Fibroblast of lung (primary cell): ENCODE measurements at places on chromosomes 13 and 19.

DNA sequence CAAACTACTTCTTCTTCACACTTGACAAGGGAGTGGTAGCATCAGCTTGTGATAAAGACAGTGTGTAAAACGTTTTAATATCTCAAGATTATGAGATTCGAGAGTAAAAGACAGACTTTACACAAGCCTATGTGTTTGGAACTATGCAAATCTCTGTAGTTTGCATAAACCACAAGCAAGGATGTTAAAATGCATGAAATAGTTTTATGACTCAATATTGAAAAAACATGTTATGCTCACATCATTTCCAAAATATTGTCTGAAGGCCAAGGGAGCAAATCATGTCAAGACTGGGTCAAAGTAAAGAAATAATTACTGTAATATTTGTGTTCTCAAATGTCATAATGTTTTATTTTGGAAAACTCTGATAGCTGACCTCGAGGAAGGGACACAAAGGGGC, 316.8 kb upstream of the KLF12 start:
- H3K27ac ChIP-seq = no peak overlapping the region
- peaks cover 5% of the 10 kb centered on the region for H3K4me1 ChIP-seq
- H3K36me3 ChIP-seq = no peaks in the 10 kb centered on the region
- peak; percentile 32 for DNase-seq
- no peak overlapping the region for H3K4me3 ChIP-seq

GRCh38 chr13:36431204-36432105, 840 bp upstream of the CCNA1 start:
- H3K4me1 ChIP-seq = peaks cover 3% of the 10 kb centered on the region
- H3K27ac ChIP-seq = no peak overlapping the region
- no peaks in the 10 kb centered on the region for H3K36me3 ChIP-seq

GRCh38 chr19:51111606-51112005, 3.4 kb upstream of the CTU1 start:
- no peak overlapping the region for H3K4me3 ChIP-seq
- no peaks in the 10 kb centered on the region for H3K4me1 ChIP-seq
- H3K27ac ChIP-seq = no peak overlapping the region
- H3K36me3 ChIP-seq = no peaks in the 10 kb centered on the region
- DNase-seq = no peak

GRCh38 chr19:55451163-55451964, 8.3 kb upstream of the SHISA7 start:
- H3K27ac ChIP-seq = no peak overlapping the region
- no peak for DNase-seq
- peaks cover 18% of the 10 kb centered on the region for H3K27me3 ChIP-seq

- H3K4me3 ChIP-seq = no peak overlapping the region
- H3K4me1 ChIP-seq = no peaks in the 10 kb centered on the region
- H3K36me3 ChIP-seq = no peaks in the 10 kb centered on the region
- DNase-seq = no peak
Measured at GRCh38 chr19:28542394-28543243, 670.3 kb downstream of the UQCRFS1 start.

DNA sequence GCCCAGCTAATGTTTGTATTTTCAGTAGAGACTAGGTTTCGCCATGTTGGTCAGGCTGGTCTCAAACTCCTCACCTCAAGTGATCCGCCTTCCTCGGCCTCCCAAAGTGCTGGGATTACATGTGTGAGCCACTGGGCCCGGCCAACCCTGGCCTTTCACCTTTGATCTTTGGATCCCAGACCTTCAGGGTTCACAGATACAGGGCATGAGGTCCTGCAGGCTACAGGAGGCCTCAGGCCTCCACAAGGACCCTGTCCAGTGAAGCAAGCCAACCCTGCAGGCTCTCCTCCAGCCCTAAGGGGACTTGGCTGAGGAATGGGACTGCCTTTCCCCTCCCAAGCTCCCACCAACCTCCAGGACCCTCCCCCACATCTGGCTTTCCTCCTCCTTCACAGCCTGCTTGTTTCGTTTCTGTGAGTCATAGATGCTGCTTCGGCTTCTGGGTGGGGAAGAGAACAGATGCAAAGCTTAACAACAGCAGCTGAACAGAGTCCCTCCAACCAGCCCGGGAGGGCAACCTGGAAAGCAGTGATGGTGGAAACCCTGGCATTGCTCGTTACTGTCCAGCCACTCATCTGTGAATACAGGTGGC, 11.8 kb downstream of the ARHGEF18 start:
- H3K36me3 ChIP-seq = no peaks in the 10 kb centered on the region
- DNase-seq = peak; percentile 14
- no peak overlapping the region for H3K27ac ChIP-seq
- H3K27me3 ChIP-seq = peaks cover 2% of the 10 kb centered on the region
- H3K4me3 ChIP-seq = no peak overlapping the region
- no peaks in the 10 kb centered on the region for H3K4me1 ChIP-seq

GRCh38 chr13:21673789-21674489, 3.1 kb downstream of the FGF9 start:
- no peaks in the 10 kb centered on the region for H3K4me1 ChIP-seq
- peak overlapping the region; percentile 46 for H3K4me3 ChIP-seq
- no peak overlapping the region for H3K27ac ChIP-seq
- DNase-seq = peak; percentile 41
- H3K27me3 ChIP-seq = peaks cover 45% of the 10 kb centered on the region

GRCh38 chr19:52336117-52336790, at the start of gene ZNF610:
Gene ZNF610, plus strand, starts transcription at chr19:52336243. Its CDS starts 12,930 bp downstream, at chr19:52349173.
- peak; percentile 83 for DNase-seq
- H3K4me3 ChIP-seq = peak within 1 kb of the TSS; percentile 91
- H3K36me3 ChIP-seq = no peaks in the 10 kb centered on the region
- peak within 1 kb of the TSS; percentile 89 for H3K27ac ChIP-seq

DNA sequence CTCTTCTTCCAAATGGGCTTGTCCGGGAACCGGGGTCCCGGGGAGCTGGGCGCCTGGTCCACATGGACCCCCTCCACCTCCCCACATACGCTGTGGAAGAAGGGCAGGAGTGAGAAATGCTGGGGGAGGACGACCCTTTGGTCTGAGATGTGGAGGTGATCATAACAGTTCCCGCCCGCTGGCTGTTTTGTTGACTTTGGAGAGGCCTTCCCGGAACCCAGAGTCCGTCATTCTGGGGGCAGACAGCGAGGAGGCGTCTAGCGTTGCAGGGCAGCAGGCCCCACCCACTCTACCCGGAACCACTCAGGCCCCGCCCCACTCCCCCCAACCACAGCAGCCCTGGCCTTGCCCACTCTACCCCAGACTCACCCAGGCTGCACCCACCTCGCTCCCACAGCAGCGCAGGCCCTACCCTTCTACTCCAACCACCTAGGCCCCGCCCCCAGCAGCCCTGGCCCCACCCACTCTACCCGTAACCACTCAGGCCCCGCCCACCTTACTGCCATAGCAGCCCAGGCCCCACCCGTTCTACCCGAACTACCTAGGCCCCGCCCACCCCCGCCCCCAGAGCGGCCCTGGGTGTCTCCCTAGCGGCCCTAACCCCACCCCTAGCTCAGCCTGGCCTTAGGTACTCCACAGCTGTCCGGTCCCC, 7.1 kb downstream of the GPR108 start:
- no peak for DNase-seq
- peaks cover 3% of the 10 kb centered on the region for H3K36me3 ChIP-seq
- no peaks in the 10 kb centered on the region for H3K27me3 ChIP-seq
- H3K27ac ChIP-seq = no peak overlapping the region
- no peaks in the 10 kb centered on the region for H3K4me1 ChIP-seq

DNA sequence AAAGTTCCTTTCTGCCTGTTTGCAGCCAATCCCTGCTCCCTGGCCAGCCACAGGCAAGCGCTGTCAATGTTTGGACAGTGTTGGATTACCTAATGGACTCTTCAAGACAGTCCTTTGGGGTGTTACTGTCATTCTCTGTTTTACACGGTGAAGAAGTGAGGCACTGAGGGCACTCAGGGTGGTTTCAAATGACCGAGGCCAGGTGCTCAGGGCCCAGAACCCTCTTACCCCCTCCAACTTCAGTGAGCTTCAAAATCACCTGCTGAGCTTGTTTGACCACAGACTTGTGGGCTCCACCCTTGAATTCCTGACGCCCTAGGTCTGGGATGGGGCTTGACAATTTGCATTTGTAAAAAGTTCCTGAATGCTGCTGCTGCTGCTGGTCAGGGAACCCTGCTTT, 97.9 kb downstream of the GGACT start:
- no peaks in the 10 kb centered on the region for H3K4me1 ChIP-seq
- H3K27ac ChIP-seq = no peak overlapping the region
- DNase-seq = no peak
- H3K4me3 ChIP-seq = no peak overlapping the region
- no peaks in the 10 kb centered on the region for H3K27me3 ChIP-seq
- H3K36me3 ChIP-seq = no peaks in the 10 kb centered on the region

- H3K27ac ChIP-seq = no peak overlapping the region
- no peak for DNase-seq
- H3K4me3 ChIP-seq = no peak overlapping the region
- H3K27me3 ChIP-seq = no peaks in the 10 kb centered on the region
- no peaks in the 10 kb centered on the region for H3K36me3 ChIP-seq
Measured at GRCh38 chr13:97100821-97101220, 106.5 kb upstream of the OXGR1 start.

GRCh38 chr13:22454586-22454985, 726.2 kb upstream of the SGCG start:
- no peak overlapping the region for H3K4me3 ChIP-seq
- peak; percentile 46 for DNase-seq
- H3K4me1 ChIP-seq = no peaks in the 10 kb centered on the region
- no peaks in the 10 kb centered on the region for H3K36me3 ChIP-seq
- no peaks in the 10 kb centered on the region for H3K27me3 ChIP-seq

GRCh38 chr13:99218126-99218525, 17.5 kb downstream of the UBAC2 start:
- H3K4me1 ChIP-seq = no peaks in the 10 kb centered on the region
- no peak overlapping the region for H3K4me3 ChIP-seq
- H3K27ac ChIP-seq = no peak overlapping the region
- no peaks in the 10 kb centered on the region for H3K27me3 ChIP-seq
- no peaks in the 10 kb centered on the region for H3K36me3 ChIP-seq

DNA sequence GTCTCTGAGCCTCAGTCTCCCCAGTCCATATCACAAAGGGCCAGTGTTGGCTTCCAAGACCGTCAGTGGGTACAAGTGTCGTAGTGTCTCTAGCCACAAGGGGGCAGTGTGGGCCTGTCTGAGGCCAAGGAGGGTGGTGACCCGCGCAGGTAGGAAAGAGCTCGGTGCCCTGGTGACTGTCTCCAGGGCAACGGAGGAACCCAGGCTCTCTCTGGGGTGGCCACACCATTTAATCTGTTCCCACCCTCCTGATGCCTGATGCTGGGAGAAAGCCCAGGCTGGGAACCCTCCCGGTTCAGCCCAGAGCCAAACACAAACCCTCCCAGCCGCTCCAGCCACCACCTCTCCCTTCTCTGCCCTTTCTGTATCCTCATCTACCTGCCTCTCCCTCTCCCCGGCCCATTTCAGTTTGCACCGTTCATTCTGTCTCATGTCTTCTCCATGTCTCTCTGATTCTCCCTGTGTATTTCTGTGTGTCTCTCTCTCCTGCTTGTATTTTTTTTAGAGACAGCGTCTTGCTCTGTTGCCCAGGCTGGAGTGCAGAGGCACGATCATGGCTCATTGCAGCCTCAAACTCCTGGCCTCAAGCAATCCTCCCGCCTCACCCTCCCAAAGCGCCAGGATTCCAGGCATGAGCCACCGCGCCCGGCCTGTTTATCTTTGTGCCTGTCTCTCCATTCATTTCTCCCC, 17.5 kb upstream of the MEIS3 start:
- peaks cover 2% of the 10 kb centered on the region for H3K27me3 ChIP-seq
- H3K27ac ChIP-seq = no peak overlapping the region
- H3K36me3 ChIP-seq = no peaks in the 10 kb centered on the region
- H3K4me3 ChIP-seq = no peak overlapping the region
- H3K4me1 ChIP-seq = no peaks in the 10 kb centered on the region
- DNase-seq = peak; percentile 30

- no peak overlapping the region for H3K4me3 ChIP-seq
- DNase-seq = peak; percentile 19
- no peaks in the 10 kb centered on the region for H3K36me3 ChIP-seq
- H3K27me3 ChIP-seq = no peaks in the 10 kb centered on the region
- H3K27ac ChIP-seq = no peak overlapping the region
- H3K4me1 ChIP-seq = no peaks in the 10 kb centered on the region
Measured at GRCh38 chr13:19810996-19811881, 28.5 kb upstream of the PSPC1 start.

- no peak overlapping the region for H3K27ac ChIP-seq
- peaks cover 9% of the 10 kb centered on the region for H3K27me3 ChIP-seq
- no peaks in the 10 kb centered on the region for H3K36me3 ChIP-seq
- DNase-seq = no peak
Measured at GRCh38 chr19:1673645-1674292, 21.4 kb upstream of the TCF3 start.

DNA sequence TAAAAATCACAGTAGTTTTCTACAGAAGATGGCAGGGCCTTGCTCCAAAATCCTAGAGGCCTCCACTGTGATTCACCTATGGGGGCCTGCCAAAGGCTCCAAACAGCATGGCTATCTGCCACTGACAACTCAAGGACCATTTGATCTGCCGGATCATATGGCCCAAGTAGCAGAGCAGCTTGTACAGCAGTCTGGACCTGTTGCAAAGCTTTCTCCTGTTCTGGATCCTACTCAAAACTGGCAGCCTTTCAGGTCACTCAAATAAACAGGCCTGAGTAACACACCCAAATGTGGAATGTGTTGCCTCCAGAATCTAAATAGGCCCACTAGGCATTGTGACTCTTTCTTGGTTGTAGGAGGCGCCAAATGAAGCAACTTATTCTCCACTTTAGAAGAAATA, 1049.3 kb downstream of the PCDH9 start:
- DNase-seq = peak; percentile 0
- H3K36me3 ChIP-seq = no peaks in the 10 kb centered on the region
- no peaks in the 10 kb centered on the region for H3K27me3 ChIP-seq
- no peaks in the 10 kb centered on the region for H3K4me1 ChIP-seq
- H3K4me3 ChIP-seq = no peak overlapping the region

DNA sequence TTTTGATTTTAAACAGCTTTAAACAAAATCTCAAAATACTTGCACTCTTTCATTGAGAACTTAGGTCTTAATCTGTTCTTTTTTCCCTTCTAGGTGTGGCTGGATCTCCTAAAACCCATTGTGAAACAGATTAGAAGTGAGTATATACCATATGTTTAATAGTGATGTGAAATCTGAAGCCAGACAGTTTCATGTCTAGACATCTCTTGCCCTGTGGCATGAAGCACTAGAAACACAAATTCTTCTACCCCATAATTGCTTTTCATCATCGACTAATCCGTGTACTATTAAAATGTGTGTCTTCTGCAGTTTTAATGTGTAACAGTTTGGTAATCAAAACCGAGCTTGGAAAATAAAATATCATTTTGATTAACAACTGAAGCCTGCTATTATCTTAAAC, 188.2 kb upstream of the RNF113B start:
- no peak overlapping the region for H3K27ac ChIP-seq
- no peak for DNase-seq
- H3K36me3 ChIP-seq = no peaks in the 10 kb centered on the region
- H3K4me3 ChIP-seq = no peak overlapping the region
- no peaks in the 10 kb centered on the region for H3K27me3 ChIP-seq
